NCI-H187 (cell line): ENCODE measurements at places on chromosomes 11 and 22.

DNA sequence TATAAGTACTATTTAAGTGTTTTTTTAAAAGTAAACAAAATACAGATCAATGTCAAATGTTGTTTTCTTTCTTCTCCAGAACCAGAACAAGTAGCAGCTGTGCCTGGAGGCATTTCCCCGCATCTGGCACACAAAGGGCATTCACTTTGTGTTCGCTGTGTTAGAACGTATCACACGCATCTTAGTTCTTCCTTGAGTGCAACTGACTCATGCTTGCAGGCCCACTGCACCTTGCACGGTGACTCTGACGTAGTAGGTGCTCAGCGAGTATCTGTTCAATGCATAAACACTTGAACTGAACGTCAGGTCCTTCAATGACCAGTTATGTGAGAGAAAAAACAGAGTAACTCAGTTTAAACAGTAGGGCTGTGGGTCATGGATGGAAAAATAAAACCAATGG, 3.5 kb downstream of the IFT27 start:
- DNase-seq: no peak

- DNase-seq: no peak
Measured at GRCh38 chr11:112321501-112322172, 61.0 kb upstream of the PLET1 start.

GRCh38 chr22:30574997-30575671, 669 bp upstream of the GAL3ST1 start:
- no peak for DNase-seq

DNA sequence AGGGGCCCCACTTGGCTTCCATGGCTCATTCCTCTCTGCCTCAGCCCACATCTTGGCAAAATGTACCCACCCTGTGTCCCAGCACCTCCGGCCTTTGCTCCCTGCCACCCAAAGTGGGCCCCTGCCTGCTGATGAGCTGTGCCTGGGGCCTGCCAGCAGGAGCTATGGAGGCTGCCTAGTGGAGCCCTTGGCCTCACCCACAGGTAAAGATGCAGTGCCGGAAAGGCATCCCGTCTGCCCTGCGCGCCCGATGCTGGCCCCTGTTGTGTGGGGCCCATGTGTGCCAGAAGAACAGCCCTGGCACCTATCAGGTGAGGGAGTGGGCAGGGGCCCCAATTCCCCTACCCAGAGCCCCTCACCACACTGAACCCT, 1.3 kb downstream of the TBC1D10C start:
- no peak for DNase-seq

DNA sequence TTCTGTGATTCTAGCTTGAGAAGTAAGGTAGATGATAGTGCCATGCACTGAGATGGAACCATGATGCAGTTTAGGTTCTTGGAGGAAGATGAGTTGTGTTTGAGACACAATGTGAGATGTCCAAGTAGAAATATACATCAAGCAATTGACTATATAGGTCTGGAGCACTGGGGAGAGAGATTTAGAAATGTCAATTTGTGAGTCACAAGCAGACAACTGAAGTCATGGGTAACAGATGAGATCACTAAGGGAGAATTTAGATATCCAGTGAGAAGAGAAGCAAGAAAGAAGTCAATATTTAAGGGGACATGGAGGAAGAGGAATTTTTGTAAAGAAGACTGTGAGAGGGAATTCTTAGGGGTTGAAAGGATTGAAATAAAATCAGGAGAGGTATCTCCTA, 65.1 kb upstream of the RRAS2 start:
- DNase-seq: no peak

DNA sequence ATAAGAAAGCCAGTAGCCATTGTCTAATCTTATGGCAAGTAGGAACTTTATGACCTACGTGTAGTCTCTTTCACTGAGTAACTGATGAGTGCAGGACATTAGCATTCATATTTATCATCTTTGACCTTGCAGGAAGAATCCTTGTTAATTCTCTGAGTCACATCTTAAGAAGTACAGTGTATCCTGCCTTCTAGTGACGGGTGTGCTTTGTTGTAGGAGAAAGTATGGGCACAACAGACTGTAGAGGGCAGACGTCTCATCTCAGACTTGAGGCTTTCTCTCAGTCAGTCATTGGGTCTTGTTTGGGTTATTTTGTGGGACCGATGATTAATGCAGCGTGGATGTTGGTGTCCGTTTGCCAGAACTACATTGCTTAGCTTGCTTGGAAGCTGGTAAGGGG, 6.8 kb downstream of the RNF214 start:
- DNase-seq: no peak

DNA sequence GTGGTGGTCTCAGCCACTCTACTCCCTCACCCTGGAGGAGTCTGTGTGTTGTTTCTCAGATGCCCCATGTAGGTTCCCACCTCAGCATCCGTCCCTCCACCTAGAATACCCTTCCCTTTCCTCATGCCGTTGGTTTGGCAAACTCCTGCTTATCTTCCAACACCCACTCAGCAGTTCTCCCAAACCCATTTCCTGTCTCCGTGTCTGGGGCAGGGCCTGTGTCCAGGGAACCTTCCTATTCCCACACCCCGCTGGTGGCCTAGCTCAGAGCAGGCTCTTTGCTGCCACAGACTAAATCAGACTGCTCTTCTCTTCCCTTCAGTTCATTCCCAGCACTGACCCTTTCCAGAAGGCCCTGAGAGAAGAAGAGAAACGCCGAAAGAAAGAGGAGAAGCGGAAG, 7.5 kb upstream of the SREBF2 start:
- no peak for DNase-seq

- no peak for DNase-seq
Measured at GRCh38 chr11:10762185-10762584, 11.1 kb downstream of the CTR9 start.

DNA sequence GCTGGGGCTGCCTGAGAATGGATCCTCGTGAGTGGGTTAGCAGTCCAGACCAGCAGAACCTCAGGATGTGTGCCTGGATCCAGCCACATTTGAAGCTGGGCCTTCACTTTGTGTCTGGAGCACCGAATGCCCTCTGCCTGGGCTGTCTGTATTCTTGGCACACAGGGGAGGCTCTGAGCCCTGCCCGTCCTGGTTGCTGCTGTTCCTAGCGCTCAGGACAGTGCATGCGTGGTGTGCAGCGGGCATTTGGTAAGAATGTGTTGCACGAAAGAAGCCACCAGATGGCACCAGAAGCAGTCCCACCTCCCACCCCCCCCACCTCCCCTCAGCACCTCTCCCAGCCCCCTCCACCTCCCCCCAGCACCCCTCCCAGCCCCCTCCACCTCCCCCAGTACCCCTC, 4.1 kb upstream of the MAPK11 start:
- DNase-seq: no peak

- no peak for DNase-seq
Measured at GRCh38 chr11:5242933-5243815, 6.5 kb downstream of the HBG1 start.

DNA sequence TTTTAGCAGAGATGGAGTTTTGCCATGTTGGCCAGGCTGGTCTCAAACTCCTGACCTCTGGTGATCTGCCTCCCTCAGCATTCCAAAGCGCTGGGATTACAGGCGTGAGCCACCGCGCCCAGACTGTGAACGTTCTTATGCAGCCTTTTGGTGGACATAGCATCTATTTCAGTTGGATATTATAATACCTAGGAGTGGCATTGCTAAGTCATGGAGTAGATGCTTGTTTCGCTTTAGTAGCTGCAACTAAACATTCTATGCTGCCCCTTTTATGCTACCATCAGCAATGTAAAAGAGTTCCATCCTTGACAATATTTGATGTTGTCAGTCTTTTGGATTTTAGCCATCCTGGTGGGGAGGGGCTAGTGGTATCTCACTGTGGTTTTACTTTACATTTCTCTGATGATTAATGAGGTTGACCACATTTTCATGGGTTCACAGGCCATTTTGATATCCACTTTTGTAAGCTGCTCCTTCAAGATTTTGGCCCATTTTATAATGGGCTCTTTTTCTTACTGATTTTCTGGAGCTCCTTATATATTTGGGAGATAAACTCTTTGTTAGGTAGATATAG, 16.5 kb upstream of the APOBEC3A start:
- no peak for DNase-seq

- no peak for DNase-seq
Measured at GRCh38 chr22:24133187-24133965, 47.9 kb upstream of the SUSD2 start.

DNA sequence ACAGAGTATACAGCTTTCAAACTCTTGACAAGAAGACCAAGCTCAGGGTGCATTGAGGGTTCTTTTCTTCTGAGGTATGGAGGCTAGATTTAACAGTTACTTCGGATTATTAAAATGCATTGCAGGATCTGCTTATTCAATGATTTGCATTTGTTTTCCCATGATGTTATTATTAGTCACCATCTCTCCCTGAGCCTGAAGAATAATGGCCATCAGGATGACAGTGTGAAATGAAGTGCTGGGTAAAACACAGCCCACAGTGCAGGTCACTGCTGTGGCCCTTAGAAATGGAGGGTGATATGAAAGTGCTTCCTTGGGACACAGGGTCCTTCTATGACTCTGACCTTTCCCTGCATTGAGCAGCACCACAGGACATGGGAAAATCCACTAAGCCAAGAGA, 40.0 kb downstream of the TECTA start:
- DNase-seq: no peak

DNA sequence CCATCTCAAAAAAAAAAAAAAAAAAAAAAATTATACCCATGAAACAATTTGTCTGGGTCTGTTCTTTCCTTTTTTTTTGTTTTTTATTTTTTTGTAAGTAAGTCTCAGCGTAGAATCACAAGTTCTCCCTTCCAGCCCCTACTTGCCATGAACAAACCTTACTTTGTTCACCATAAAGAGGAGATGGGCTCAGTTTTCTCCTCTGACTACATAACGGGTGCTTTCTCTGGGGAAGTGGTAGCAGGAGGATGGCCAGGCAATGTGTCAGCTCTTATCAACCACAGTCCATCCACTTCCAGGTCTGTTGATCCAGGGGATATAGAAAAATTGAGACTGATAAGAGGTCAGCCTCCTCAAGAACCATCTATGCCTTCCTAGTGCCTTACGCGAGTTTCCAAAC, 11.0 kb downstream of the ASCC2 start:
- no peak for DNase-seq

GRCh38 chr11:125314276-125315078, 149.9 kb downstream of the PKNOX2 start:
- no peak for DNase-seq

- DNase-seq: no peak
Measured at GRCh38 chr11:14255238-14255534, 103.8 kb downstream of the RRAS2 start.

DNA sequence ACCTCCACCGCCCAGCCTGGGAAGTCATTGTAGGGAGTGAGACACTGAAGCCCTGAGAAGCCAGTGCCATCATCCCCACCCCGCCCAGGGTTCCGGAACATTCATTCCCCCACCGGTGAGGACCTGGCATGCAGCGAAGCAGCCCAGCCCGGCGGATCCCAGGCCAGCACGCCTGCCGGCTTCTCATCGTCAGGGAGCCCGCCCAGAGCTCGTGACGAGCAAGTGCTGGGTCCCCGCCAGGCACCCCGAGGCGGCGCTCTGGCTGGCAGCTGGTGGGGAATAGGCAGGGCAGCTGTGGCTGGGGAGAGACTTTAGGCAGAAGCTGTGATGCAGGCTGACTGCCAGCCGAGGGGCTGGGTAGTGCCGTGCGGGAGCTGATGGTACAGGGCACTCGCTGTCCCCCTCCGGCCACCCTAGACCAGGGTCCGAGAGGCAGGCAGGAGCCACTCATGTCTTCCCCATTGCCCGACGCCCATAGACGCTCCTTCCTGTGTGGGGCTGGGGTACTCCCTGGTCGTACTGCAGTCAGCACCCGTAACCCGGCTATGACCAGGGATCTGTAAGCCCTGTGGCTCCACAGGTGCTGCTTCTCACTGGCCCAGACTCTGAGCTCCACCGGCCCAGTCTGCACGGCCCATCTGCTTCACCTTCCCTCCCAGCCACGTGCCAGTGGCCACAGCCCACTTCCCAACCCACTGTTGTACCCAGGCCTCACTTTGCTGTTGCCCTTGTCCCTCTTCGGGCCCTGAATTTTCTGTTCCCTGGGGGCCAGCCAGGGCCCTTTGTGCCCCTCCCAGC, 24.5 kb upstream of the CABP7 start:
- no peak for DNase-seq

DNA sequence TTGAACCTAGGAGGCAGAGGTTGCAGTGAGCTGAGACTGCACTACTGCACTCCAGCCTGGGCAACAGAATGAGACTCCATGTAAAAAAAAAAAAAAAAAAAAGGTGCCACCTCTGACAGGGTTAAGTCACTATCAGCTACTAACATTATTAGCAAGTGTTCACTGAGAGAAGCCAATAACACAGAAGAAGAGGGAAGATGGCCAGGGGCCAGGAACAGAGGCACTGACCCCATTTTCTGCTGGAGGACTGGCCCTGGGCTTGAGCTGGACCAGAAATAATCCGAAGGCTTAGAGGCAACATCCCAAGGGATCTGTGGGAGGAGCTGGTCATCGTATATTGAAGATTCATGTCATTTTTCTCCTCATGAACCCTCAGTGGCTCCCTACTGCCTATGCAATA, 5.0 kb downstream of the SLC5A1 start:
- DNase-seq: no peak

GRCh38 chr11:114109206-114110090, 49.9 kb downstream of the ZBTB16 start:
- DNase-seq: no peak

DNA sequence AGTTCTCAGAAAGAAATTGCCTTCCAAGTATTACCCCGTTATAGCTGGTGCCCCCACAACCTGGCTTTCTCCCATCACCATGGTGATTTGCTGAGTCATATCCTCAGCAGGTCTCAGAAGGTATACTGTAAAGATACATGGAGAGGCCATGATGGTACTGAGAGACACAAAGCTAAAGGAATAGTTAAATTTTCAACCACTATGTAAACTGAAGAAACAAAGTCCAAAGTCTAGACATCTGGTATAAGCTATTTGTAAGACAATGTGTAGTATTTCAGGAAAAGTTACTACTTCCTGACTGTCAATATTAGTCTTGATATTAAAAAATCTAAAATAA, 377.1 kb downstream of the DCDC1 start:
- DNase-seq: no peak

DNA sequence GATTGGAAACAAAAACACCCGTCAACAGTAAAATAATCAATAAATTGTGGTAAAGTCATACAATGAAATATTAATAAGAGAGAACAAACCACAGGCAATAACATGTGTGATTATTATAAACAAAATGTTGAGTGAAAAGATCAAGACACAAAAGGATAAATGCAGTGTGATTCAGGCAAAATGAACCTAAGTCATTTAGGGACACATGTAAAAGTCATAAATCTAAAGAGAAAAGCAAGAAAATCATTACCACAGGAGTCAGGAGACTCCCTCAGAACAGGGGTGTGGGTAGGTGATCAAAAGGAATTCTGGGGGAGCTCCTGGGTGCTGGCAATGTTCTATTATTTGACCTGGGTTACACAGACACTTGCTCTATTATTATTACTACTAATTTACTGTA, 47.9 kb upstream of the PPP2R1B start:
- DNase-seq: no peak
